ENCODE measurements at places on chromosomes 7 and 10.

DNA sequence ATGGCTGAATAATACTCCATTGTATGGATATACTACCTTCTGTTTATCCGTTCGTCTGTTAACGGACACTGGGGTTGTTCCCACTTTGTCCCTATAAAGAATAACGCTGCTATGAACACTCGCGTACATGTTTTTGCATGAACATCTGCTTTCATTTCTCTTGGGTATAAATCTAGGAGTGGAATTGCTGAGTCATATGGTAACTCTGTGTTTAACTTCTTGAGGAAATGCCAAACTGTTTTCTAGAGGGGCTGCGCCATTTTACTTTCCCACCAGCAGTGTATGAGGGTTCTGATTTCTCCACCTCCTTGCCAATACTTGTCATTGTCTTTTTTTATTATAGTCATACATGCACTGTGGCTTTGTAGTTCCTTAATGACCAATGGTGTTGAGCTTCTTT, 20.6 kb upstream of the RASSF4 start:
- no peak for DNase-seq
- H3K36me3 ChIP-seq = no peaks in the 10 kb centered on the region
- peaks cover 7% of the 10 kb centered on the region for H3K4me1 ChIP-seq
- no peak overlapping the region for H3K27ac ChIP-seq
- no peaks in the 10 kb centered on the region for H3K27me3 ChIP-seq

DNA sequence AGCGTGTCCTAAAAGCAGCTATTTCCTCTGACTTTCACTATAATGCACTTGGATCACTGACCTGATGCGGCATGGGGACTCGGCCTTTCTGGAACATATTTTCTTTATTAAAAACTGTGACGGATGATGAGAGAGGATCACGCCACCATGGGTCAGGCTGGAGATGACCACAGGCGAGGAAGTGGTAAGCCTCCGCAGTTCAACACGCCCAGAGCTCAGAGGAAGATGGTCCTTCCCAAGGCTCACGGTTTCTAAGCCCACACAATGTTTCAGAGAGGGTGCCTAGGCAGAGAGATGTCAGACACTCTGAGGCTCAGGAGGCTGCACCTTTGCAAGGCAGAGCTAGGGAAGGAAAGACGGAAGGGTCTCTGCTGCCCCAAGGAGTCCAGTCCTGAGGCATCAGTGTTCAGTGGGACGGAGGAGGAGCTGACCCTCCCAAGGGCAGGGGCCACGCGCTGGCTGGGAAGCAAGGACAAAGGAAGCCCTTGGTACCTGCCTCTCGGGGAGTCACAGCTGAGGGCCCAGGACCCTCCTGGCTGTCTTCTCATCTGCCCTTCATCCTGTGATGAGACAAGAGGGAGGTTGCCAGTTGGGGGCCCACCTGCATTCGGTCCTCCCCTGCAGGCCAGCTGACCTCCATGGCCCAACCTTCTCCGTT, 9.5 kb downstream of the CHST15 start:
- no peak overlapping the region for H3K27ac ChIP-seq
- no peak for DNase-seq
- H3K27me3 ChIP-seq = peaks cover 7% of the 10 kb centered on the region
- H3K4me1 ChIP-seq = no peaks in the 10 kb centered on the region

DNA sequence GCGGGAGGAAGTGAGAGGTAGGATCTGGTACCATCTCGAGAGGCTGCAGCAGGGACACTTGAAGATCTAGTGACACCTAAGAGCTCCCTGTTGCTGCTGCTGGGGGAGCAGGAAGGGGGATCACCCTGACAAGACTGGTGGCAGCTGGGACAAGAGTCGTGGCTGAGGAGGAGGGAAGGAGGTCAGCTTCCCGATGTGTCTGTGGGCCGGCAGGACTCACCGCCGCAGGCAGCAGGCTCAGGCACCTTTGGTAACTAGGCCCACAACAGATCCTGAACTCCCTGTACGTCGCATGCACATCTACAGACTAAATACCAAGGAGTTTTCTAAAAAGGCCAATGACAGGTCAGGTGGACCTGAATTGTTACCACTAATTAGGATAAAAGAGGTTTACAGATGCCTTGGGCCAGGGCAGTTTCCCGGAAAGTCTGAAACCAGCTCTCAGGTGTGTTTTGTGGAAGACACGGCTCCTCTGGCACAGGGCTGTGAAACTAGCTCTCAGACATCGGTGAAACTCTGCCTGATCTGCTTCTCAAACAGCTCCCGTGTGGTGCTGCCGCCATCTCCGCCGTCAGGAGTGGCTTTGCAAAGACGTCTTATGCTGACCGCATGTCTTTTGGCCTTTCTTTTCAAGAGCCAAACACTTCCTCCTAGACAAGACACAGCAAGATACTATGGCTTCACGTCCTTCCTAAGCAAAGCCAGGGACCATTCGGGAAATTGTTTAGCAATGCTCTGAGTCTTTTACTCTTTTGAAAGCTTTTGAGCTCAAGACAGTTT, 609.7 kb downstream of the PTPRN2 start:
- H3K27ac ChIP-seq = no peak overlapping the region
- no peak overlapping the region for H3K4me3 ChIP-seq
- DNase-seq = no peak
- H3K36me3 ChIP-seq = peaks cover 8% of the 10 kb centered on the region
- H3K27me3 ChIP-seq = peaks cover 10% of the 10 kb centered on the region

- no peak for DNase-seq
- no peak overlapping the region for H3K27ac ChIP-seq
- no peaks in the 10 kb centered on the region for H3K27me3 ChIP-seq
These were observed 225.5 kb downstream of the SFMBT2 start for GRCh38 chr10:7185367-7185690.

DNA sequence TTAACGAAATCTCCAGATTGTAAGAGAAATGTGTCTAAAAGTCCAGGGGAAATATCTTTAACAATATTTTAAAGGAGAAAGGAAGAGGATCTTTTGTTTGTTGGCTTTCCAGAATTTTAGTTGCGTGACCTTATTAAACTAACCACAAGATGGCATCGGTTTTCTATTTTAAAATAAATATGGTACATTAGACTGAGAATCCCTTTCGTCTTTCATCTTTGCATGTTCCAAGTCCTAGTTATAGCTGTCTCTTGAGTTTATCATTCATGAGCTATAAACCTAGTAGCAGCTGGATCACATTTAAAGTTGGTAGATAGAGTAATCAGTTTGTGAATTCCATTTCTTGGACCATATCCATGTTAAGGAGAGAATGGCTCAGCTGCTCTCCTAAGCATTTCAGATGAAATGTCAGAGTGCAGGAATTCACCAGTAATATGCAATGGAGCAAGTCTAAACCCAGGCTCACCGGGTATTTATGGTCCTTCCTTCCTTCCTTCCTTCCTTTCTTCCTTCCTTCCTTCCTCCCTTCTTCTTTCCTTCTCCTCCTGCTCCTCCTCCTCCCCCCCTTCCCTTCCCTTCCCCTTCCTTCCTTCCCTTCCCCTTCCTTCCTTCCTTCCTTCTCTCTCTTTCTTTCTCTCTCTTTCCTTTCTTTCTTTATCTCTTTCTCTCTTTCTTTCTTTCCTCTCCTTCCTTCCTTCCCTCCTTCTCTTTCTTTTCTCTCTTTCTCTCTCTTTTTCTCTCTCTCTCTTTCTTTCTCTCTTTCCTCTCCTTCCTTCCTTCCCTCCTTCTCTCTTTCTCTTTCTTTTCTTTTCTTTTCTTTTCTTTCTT, 57.8 kb upstream of the RAB18 start:
- H3K27ac ChIP-seq = peak overlapping the region; percentile 63
- peak overlapping the region; percentile 41 for H3K4me3 ChIP-seq
- no peak for DNase-seq
- H3K36me3 ChIP-seq = no peaks in the 10 kb centered on the region

GRCh38 chr10:133445751-133446708, 7.7 kb upstream of the SCART1 start:
- H3K27me3 ChIP-seq = no peaks in the 10 kb centered on the region
- H3K36me3 ChIP-seq = peaks cover 5% of the 10 kb centered on the region

GRCh38 chr7:120916121-120916520, 34.5 kb upstream of the ING3 start:
- peaks cover 18% of the 10 kb centered on the region for H3K27me3 ChIP-seq
- H3K36me3 ChIP-seq = no peaks in the 10 kb centered on the region
- H3K4me3 ChIP-seq = no peak overlapping the region
- no peak overlapping the region for H3K27ac ChIP-seq

GRCh38 chr7:132393789-132394261, 182.4 kb downstream of the PLXNA4 start:
- H3K36me3 ChIP-seq = no peaks in the 10 kb centered on the region
- H3K27ac ChIP-seq = peak overlapping the region; percentile 6
- no peak overlapping the region for H3K4me3 ChIP-seq
- peaks cover 6% of the 10 kb centered on the region for H3K4me1 ChIP-seq
- H3K27me3 ChIP-seq = peaks cover 7% of the 10 kb centered on the region
- DNase-seq = no peak

Data from T-helper 17 cell (primary cell).